ENCODE measurements at places on chromosomes 7 and 10.

GRCh38 chr10:98424295-98425254 is 9.6 kb upstream of the PYROXD2 start:
- no peak for DNase-seq

DNA sequence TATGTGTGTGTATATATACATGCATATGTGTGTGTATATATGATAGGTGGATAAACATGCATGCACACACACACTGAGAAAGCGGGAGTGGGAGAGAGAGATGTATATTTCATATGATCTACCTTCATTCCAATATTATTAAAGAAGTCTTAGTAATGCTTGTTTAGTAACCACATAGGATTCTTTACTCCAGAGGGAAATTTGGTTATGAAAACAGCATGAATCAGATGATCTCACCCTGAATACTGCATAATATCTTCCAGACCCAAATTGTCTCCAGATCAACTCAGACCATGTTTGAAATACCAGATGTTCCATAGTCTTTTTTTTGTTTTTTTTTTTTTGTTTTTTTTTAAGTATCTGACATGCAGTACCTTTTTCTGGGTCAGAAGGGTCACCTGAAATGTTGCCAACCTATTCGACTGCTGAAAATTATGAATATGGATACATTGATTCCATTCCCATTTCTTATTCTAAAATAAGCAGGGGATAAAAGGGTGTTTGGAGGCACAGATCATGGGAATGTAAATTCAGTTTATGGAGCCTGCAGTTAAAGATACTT is 17.4 kb downstream of the TES start:
- no peak for DNase-seq

DNA sequence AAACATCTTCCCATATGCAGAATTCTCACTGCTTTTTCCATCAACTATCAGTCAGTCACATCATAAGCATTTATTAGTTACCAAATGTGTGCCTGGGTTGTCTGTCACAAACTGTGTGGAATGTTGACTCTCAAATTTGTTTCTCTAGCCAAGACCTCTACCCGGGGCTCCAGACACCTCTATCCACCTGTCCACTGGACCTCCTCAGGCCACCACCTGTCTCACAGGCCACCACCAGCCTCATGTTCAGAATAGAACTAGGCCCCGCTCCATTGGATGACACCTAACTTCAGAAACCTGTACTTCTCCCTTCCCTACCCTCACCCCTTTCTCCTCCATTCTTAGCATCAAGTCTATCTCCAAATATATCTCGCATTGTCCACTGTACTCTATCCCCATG is 176.9 kb downstream of the CHN2 start:
- DNase-seq: no peak

GRCh38 chr7:22801912-22802311 is 20.7 kb downstream of the TOMM7 start:
- no peak for DNase-seq

- DNase-seq: no peak
Observed at GRCh38 chr10:15027741-15028140, 16.0 kb upstream of the OLAH start.

DNA sequence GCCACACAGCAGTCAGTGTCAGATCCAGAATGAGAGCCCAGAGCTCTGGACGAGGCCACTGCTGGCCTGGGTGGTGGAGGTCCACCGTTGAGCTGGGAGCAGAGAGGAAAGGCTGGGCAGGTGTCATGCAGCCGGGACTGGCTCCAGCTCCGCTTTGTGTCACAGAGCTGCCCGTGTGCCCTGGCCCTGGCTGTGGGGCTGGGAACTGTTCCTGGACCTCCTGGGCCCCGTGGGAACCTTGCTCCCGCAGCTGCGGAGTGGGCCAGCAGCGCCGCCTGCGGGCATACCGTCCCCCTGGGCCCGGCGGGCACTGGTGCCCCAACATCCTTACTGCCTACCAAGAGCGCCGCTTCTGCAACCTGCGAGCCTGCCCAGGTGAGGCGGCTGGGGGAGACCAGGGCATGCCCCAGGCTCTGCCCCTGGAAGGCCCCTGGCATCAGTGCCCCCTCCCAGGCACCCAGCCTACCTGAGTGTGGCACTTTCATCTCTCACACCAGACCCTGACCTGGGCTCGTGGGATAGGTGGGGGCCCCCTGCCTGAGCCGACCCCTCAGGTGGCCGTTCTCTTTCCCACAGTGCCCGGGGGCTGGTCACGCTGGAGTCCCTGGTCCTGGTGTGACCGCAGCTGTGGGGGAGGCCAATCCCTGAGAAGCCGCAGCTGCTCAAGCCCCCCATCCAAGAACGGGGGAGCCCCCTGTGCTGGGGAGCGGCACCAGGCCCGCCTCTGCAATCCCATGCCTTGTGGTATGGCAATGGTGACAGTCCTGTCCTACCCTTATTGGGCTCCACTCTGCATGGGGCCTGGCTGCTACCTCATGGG is 18.8 kb upstream of the ZNF862 start:
- no peak for DNase-seq
